ENCODE measurements at places on chromosomes 11 and 22.

- DNase-seq = no peak
Measured at GRCh38 chr22:20111689-20112622, 3.9 kb upstream of the RANBP1 start.

DNA sequence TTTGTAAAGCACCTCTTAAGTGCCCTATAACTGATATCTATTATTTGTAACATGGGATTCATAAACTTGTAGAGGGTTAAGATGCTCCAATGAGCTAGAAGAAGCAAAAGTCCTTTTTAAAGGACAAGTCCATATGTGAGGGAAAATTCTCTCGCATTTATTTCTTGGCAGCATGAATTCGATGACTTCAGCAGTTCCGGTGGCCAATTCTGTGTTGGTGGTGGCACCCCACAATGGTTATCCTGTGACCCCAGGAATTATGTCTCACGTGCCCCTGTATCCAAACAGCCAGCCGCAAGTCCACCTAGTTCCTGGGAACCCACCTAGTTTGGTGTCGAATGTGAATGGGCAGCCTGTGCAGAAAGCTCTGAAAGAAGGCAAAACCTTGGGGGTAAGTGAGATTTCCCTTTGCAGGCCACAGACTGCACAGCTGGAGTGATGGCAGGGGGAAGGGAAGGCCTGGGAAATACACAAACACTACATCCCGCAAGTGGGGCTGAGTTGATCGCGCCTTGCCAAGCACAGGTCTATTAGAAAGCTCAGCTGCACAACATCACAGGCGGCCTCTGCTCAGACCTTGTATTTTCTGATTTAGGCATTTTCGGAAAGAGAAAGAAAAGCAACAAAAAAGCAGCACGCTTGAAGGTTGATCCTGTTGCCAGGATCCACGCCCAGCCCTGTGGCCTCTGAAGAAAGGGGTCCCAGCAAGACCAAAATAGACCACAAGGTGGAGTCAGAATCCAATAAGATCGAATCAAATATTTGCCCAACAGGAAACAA lies 1.5 kb downstream of the MS4A8 start:
- no peak for DNase-seq

- no peak for DNase-seq
Measured at GRCh38 chr11:75797792-75798191, 17.2 kb upstream of the UVRAG start.

DNA sequence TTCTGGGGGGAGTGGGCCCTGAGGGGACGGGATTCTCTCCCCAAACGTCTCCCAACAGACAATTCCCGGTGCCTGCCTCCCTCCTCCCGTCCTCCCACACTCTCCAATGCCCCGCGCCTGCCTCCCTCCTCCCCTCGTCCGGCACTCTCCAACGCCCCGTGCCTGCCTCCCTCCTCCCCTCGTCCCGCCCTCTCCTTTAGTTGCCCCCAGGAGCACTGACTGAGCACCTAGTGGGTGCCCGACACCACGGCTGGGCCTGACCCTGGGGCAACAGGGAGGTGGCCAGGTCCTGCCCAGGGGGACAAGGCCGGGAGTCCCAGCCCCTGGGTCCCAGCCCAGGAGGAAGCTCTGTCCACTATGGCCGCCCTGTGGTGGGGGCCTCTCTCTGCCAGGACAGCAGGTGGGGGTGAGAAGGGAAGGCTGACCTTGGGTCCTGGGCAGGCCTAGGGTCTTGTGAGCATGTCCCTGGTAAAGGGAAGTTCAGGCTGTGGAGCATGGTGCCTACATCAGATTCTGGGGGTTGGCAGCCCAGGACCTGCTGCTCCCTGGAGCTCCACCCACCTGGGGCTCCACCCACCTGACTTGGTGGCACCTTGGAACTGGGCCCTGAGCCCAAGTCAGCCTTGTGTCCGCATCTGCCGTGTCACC lies 942.3 kb downstream of the BRD1 start:
- DNase-seq = no peak

DNA sequence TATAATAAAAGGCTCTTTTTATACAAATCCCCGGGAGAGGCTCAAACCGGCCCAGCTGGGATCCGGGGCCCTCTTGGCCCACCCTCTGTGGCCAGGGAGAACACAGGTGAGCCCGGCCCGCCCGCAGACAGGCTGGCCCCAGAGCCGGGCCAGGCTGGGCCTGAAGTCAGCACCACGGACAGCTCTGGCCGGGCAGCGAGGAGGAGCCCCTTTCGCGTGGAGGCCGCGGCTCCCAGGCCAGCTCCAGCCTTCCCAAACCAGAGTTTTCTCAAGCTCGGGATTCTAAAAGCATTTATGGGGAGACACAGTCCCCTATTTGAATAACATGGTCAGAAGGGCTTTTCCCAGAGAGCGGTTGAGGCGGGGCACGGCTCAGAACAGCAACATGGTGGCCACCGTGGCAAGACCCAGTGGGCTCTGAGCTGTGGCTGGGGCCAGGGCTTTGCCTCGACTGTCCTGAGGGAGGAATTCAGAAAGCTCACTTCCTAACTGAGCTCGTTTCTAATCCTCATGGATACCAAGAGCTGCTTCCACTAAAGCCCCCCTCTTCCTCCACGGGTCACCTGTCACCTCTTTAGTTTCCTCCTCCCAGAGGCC lies 115.4 kb downstream of the BRD1 start:
- no peak for DNase-seq

GRCh38 chr11:8354622-8355415 lies 91.1 kb upstream of the LMO1 start:
- DNase-seq = no peak

DNA sequence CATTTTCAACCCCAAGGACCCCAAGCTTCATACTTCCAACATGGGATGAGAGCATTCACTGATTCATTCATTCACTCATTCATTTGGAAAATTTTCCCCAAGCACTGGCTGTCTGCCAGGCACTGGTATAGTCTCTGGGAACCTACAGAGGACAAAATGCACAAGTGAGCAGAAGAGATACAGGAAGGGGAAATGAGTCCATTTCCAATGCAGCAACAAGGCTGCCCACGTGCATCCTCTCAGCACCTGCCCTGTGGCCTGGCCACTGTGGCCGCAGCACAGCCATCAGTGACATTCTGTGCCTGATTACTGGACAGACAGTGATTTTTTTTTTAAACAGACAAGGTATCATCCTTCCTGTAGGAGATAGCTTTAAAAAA lies 96.0 kb upstream of the PITPNB start:
- DNase-seq = no peak

GRCh38 chr11:130227373-130227772 lies 67.8 kb downstream of the ST14 start:
- no peak for DNase-seq

GRCh38 chr11:35029979-35030682 lies 108.8 kb upstream of the CD44 start:
- DNase-seq = no peak

- DNase-seq = no peak
Measured at GRCh38 chr11:35742707-35743454, 80.3 kb downstream of the TRIM44 start.

GRCh38 chr22:17264321-17265052 lies 45.3 kb upstream of the ADA2 start:
- DNase-seq = no peak

- no peak for DNase-seq
Measured at GRCh38 chr11:47932544-47932943, 47.8 kb upstream of the PTPRJ start.

GRCh38 chr11:27277843-27278242 lies 85.2 kb downstream of the CCDC34 start:
- no peak for DNase-seq

DNA sequence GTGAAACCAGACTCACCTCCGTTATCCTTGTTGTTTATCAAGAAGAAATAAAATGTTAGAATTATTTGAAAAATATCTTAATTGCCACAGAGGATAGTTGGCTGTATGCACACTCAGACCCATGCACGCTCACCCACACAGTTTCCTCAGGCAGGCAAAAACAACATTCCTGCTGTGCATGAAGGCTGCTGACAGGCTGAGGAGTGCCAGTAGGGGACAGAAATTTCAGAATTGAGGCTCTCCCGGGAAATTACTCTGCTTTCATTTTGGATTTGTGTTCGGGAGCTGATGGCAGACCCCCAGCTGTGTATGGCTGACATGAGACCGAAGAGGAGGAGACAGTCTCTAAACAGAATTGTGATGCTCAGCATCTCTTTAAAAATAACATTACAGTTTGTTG lies 87.5 kb downstream of the AMOTL1 start:
- no peak for DNase-seq

DNA sequence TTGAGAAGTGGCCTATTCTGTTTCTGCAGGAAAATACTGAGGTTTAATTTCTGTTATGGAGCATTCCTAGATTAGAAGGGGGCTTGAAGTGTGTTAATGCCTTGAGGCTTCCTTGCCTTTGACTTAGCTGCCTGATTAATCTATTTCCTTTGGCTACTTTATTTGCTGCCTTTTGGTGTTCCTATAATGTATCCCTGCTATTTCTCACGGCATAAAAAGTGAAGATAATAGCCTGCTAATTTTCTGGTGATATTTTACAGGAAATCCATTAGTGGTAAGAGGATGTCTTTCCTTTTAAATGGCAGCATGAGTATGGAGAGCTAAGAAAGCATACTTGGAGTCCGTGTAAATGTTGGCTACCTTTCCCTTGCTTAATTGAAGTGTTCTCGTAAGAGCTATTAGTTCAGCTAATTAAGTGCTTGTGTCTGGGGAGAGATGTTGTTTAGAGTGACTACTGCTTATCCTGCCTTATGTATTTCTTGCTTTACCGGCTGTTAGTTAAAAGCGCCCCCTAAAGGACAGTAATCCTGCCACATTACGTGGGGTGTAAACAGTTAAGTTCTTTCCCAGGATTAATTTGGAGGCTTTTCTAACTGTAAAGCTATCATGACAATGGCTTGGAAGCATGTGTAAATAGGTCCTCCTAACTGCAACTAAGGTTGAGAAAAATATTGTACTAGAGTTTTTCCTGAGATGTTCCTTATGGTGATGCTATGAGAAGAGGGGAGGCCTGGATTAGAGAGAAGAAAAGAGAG lies 45.6 kb downstream of the ZNF280B start:
- DNase-seq = no peak

DNA sequence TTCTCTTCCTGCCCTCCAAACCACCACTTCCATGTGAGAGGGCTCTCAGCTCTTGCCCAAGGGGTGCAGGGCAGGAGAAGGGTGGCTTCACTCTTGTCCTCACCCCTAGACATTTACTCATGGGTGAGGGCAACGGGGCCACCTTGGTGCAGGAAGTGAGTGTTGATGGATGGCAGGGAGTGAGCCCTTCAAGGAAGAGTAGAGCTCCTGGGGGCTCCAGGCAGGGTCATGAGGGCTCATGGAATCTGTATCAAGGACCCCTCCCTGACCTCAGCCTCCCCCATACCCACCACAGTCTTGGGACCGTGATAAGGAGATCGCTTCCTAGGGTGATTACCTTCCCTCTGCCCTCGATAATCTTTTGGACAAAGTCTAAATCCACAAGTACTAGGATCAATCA lies 37.8 kb downstream of the TSPAN18 start:
- no peak for DNase-seq

DNA sequence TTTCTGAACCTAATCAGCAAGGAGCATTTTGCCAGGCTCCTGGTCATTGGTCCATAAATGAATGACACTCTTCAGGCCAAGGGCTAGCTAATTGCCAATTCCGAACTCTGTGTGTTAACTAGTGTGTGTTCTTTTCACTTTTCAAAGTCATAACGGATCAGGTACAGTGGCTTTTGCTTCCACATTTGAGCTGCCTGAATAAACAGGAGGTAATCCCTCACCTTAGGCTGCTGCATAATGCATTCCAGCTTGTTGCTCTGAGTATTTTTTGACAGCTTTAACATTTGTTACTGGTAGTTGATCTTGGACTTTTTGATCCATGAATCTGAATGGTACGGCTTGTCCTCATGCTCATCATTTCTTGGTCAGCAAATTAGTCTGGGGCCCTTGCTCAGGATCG lies 485.1 kb downstream of the CNTN5 start:
- DNase-seq = no peak

DNA sequence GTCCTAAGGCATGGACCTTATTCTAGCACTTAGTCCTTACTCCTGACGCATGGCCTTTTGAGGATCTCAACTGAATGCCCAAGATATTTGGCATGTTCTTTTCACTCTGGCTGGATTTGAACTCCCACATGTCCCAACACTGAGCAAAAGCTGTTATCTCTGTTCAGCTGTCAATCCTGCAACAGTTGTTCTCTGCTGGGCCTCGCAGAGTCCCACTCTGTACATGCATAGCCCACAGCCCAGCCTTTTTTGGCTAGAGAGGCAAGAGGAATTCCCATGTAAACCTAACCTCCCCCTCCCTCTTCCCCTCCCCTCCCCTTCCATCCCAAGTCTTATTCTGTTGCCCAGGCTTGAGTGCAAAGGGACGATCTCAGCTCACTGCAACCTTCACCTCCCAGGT lies 21.8 kb upstream of the DRG1 start:
- DNase-seq = no peak

DNA sequence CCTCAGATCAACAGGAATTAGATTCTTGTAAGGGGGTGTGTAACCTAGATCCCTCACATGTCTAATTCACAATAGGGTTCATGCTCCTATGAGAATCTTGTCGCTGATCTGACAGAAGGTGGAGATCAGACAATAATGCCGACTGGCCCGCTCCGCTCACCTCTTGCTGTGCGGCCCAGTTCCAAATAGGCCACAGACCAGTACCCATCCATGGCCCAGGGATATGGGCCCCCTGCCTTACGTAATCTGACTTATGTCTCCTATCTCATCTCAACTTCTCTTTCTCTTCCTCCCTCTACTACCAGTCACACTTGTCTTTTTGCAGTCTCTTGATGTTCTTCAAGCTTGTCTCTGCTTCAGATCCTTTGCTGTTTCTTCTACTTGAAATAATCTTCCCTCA lies 70.0 kb downstream of the CWF19L2 start:
- DNase-seq = no peak

- DNase-seq = no peak
Measured at GRCh38 chr22:38304526-38304925, 12.7 kb downstream of the CSNK1E start.

DNA sequence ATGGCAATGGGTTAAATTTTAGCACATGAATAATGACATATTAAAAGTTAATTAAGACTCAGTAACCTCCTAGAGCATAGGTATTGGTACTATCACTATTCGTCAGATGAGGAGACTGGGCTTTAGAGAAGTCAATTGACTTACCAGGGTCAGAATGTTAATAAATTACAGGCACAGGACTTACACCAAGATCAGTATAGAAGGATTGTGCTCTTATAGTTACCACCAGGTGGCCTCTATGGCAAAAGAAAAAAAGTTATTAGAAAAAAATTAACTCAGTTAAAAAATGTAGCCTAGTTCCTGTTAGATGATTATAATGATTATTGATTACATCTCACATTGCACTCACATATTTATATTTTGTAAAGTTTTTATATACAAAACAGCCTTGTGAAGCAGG lies 1163.7 kb downstream of the FAM181B start:
- DNase-seq = no peak

- DNase-seq = no peak
Measured at GRCh38 chr11:123264431-123264780, 69.4 kb upstream of the CLMP start.

GRCh38 chr22:25365491-25366261 lies 146.2 kb downstream of the CRYBB2 start:
- no peak for DNase-seq
